GF-D8 (cell line): ENCODE measurements at places on chromosomes 2 and 18.

DNA sequence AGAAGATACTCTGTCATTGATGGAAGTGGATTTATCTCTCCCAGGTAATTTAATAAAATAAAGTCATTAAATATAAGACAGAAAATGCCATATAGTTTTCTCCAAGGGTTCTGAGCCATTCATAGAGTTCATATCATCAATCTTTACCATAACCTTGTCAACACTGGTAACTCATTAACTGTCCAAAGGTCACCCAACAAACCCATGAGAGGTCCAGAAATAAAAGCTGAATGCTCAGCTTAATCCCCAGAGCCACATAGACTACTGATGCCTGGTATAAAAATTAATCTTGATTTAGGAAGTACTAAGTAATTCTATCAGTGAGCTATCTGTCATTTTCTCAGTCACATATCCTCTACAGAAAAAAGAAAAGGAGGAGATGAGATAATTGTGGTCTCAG, 903.0 kb upstream of the DDX18 start:
- DNase-seq = no peak

GRCh38 chr18:79816981-79817606, 19.4 kb downstream of the KCNG2 start:
- DNase-seq = no peak

- DNase-seq = no peak
These were observed 66.3 kb upstream of the SCG2 start for GRCh38 chr2:223668302-223668998.

GRCh38 chr2:217805668-217806481, 196.9 kb downstream of the TNS1 start:
- DNase-seq = no peak

DNA sequence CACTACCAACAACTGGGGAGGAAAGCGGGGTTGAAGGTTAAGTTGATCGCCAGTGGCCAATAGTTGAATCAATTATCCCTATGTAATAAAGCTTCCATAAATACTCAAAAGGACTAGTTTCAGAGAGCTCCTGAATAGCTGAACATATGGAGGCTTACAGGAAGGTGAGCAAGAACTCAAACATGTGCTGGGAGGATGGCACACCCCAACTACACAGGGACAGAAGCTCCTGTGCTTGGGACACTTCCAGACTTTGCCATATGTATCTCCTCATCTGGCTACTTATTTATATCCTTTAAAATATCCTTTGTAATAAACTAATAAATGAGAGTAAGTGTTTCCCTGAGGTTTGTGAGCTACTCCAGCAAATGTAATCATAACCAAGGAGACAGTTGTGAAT, 115.7 kb downstream of the HNMT start:
- no peak for DNase-seq
